Heart right ventricle (tissue), 16 donors: ENCODE measurements at places on chromosomes 7 and 10.
A peak's percentile ranks its signal among the peaks of the same experiment; 100 is the strongest.

GRCh38 chr7:134828361-134828760, 48.9 kb downstream of the CALD1 start:
- H3K4me3 ChIP-seq, result peak overlapping the region; percentile 15
- H3K27ac ChIP-seq, result peak overlapping the region; percentile 73
- H3K36me3 ChIP-seq, result no peaks in the 10 kb centered on the region
- H3K27me3 ChIP-seq, result no peaks in the 10 kb centered on the region
- no peak for DNase-seq

DNA sequence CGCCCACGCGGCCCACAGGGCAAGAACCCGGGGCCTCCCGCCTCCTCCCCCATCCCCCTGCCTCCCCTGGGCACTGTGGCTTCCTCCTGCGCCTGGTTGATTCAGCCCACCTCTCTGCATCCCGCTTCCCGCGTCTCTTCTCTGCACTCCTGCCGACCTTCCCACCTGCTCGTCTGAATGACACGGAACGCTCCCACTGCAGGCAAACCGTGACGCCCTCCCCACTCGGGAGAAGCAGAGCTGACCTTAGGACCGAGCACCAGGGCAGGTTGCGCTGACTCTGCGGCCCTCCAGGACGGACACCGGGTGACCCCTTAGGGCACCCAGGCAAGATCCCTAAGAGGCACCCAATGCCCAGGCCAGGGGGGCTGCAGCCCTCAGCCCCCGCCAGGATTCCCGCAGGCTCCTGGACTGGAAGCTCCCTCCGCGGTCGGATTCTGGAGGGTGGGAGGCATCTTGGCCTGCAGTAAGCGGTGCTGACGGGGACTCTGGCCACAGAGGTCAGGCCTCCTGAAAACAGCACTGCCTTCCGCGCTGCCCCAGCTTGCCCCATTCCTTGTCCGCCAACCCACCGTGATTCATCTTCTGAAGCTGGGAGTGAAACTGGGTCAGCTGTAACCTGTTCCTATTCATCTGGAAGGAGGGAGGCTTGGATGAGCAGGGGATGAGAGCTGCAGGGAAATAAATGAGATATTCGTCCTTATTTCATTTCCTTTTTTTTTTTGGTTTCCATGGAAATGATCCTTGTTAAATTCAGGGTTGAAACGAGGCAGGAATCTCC, 990 bp downstream of the CALML3 start:
- H3K4me1 ChIP-seq, result no peaks in the 10 kb centered on the region
- no peak overlapping the region for H3K27ac ChIP-seq
- no peaks in the 10 kb centered on the region for H3K36me3 ChIP-seq
- H3K27me3 ChIP-seq, result no peaks in the 10 kb centered on the region
- no peak overlapping the region for H3K4me3 ChIP-seq

DNA sequence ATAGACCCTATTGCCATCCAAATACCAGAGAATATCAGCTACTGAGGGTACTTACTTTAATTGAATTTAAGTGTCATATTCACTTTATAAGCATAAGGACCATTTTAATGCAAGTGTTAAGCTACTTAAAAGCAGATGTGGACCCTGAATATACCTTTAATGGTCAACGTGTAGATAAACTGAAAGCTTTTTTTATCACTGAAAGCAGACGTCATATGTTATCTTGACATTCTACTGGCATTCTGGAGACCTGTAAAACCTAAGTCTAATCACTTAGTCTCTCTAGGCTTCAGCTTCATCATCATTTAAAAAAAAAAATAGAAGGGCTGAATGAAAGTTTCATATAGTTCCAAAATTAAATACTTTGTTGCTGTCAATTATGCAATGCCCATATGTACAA, 116.5 kb downstream of the ELAPOR2 start:
- no peak for DNase-seq
- no peak overlapping the region for H3K4me3 ChIP-seq
- no peaks in the 10 kb centered on the region for H3K27me3 ChIP-seq
- no peaks in the 10 kb centered on the region for H3K4me1 ChIP-seq
- peaks cover 3% of the 10 kb centered on the region for H3K36me3 ChIP-seq
- no peak overlapping the region for H3K27ac ChIP-seq

- no peaks in the 10 kb centered on the region for H3K36me3 ChIP-seq
- no peak for DNase-seq
- H3K27me3 ChIP-seq, result no peaks in the 10 kb centered on the region
- H3K4me1 ChIP-seq, result no peaks in the 10 kb centered on the region
- H3K27ac ChIP-seq, result no peak overlapping the region
- no peak overlapping the region for H3K4me3 ChIP-seq
These were observed 106.9 kb upstream of the STK17A start for GRCh38 chr7:43475983-43476382.

- no peak overlapping the region for H3K4me3 ChIP-seq
- no peaks in the 10 kb centered on the region for H3K4me1 ChIP-seq
- no peaks in the 10 kb centered on the region for H3K36me3 ChIP-seq
- no peak overlapping the region for H3K27ac ChIP-seq
- peak; percentile 35 for DNase-seq
These were observed 379.2 kb downstream of the CALN1 start for GRCh38 chr7:72032934-72033333.

DNA sequence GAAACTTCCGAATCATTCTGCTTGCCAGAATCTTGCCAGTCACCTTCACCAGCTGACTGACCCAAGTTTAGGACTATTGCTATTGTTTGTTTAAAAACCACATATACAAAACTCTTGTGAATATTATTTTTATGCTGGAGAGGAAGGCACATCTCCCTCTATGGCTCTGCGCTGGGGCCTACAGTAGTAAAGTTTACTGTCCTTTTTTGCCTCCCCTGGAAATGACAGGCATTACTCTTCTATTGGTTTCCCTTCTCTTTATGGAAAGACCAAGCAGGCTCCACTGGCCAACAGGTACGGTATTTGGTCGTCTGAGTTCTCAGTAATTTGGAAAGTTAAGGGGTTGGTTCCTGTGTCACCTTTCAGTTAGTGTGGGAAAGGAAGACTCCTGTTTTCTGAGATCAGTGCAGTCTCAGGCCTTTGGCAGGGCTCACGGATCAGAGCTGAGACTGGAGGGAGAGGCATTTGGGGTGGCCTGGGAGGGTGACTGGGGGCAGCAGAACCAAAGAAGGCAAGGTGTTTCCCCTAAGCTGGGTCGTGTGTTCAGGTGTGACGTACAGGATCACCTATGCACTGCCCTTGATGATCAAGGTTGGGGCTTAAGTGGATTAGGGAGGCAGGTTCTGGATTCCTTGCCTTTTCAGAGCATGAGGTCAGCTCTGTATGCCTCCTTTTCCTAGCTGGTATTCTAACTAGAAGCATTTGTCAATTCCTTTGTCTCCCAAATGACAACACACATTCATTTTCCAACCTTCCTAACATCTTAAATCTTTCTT, 16.0 kb upstream of the KIF5B start:
- H3K27ac ChIP-seq, result no peak overlapping the region
- H3K4me1 ChIP-seq, result no peaks in the 10 kb centered on the region
- H3K4me3 ChIP-seq, result no peak overlapping the region
- no peak for DNase-seq

- H3K27ac ChIP-seq, result no peak overlapping the region
- H3K4me3 ChIP-seq, result no peak overlapping the region
- peaks cover 53% of the 10 kb centered on the region for H3K36me3 ChIP-seq
- no peak for DNase-seq
These were observed 40.2 kb downstream of the FBH1 start for GRCh38 chr10:5930272-5930671.

- no peaks in the 10 kb centered on the region for H3K4me1 ChIP-seq
- H3K27me3 ChIP-seq, result no peaks in the 10 kb centered on the region
- no peak for DNase-seq
- no peak overlapping the region for H3K4me3 ChIP-seq
- no peak overlapping the region for H3K27ac ChIP-seq
These were observed 995.2 kb downstream of the ANKRD7 start for GRCh38 chr7:119219663-119220062.

DNA sequence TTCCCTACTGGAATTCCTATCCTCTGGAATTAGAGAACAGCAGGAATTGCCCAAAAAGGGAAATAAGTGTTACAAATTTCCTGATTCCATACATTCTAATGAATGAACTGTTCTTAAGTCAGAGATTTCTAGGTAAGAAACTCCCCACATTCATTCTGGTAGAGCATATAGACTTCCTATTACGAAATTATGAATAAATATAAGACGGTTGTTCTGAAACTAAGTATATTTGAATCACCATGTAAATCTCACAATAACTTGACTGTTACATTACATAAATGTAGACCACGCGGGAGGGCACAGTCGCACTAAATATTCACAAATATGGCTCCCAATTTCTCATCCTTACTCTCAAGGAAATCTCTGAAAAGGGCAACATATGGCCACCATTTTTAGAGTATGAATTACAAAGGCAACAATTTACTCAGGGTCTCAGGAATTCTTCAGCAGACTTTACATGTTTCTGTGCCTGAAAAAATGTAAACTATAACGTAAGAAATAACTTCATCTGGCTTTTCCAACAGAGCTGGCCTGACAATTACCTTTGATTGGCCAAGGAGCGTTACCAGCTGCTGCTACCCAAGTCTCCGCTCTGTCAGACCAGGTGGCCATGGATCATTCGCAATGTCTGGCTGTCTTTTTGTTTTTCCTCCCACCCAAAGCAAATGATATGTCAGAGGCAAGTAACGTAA, 115.8 kb downstream of the MPP7 start:
- no peak overlapping the region for H3K4me3 ChIP-seq
- H3K27ac ChIP-seq, result no peak overlapping the region
- no peaks in the 10 kb centered on the region for H3K36me3 ChIP-seq
- no peak for DNase-seq
- H3K4me1 ChIP-seq, result no peaks in the 10 kb centered on the region
- no peaks in the 10 kb centered on the region for H3K27me3 ChIP-seq

- peaks cover 94% of the 10 kb centered on the region for H3K36me3 ChIP-seq
- no peaks in the 10 kb centered on the region for H3K27me3 ChIP-seq
- no peak for DNase-seq
- no peaks in the 10 kb centered on the region for H3K4me1 ChIP-seq
- H3K27ac ChIP-seq, result no peak overlapping the region
These were observed 12.2 kb downstream of the BHLHA15 start for GRCh38 chr7:98223351-98223897.

DNA sequence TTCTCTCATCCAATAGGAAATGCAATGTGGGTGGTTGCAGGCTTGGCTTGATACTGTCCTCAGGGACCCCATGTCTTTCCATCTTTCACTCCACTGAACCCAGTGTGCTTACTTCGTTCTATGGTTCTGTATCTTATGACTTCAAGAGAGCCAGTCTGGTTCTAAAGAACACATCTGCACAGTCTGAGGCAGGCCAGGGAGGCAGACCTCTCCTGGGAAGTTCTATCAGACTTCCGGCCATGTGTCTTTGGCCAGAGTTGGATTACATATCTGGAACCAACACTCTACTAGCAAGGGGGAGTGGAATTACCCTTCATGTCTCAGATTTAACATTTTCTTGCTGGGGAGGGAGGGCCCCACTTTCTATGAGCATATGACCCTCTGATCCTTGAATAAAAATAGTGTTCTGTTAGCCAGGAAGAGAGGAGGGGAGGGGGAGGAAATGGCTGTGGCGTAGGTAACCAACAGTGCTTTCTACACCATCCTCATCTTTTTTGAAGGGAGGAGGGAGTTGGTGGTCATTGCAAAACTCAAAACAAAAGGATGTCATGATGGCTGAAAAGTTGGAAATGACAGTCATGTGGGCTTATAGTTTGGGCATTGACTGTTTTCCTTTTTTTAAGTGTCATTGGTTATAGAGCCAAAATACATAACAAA, 370.2 kb downstream of the GATA3 start:
- no peak overlapping the region for H3K27ac ChIP-seq
- H3K4me3 ChIP-seq, result no peak overlapping the region
- no peaks in the 10 kb centered on the region for H3K36me3 ChIP-seq
- H3K27me3 ChIP-seq, result no peaks in the 10 kb centered on the region
- no peak for DNase-seq

DNA sequence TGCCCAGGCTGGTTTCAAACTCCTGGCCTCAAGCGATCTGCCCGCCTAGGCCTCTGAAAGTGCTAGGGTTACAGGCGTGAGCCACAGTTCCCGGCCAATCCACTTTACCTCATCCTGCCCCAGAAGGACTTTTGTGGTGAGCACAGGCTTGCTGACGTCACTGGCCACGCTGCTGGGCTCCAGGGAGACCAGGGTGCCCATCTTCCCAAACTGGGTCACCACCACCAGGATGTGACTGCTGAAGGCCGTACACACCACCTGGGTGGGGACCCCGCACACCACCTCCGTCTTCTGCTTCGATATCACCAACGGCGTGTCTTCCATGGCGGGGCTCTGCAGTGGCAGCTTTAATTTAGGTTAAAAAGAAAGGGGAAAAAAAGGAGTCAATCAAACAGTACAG, 816 bp downstream of the PSMG3 start:
- H3K27ac ChIP-seq, result no peak overlapping the region
- peaks cover 27% of the 10 kb centered on the region for H3K36me3 ChIP-seq
- no peak for DNase-seq

- H3K27ac ChIP-seq, result no peak overlapping the region
- H3K27me3 ChIP-seq, result no peaks in the 10 kb centered on the region
- H3K4me3 ChIP-seq, result no peak overlapping the region
- peaks cover 13% of the 10 kb centered on the region for H3K4me1 ChIP-seq
These were observed 84.1 kb downstream of the NKX6-2 start for GRCh38 chr10:132701846-132702190.

GRCh38 chr10:103181244-103181643, 11.8 kb downstream of the NT5C2 start:
- H3K4me3 ChIP-seq, result no peak overlapping the region
- no peaks in the 10 kb centered on the region for H3K27me3 ChIP-seq
- H3K36me3 ChIP-seq, result no peaks in the 10 kb centered on the region
- H3K4me1 ChIP-seq, result peaks cover 75% of the 10 kb centered on the region
- H3K27ac ChIP-seq, result peak overlapping the region; percentile 52
- no peak for DNase-seq

- no peaks in the 10 kb centered on the region for H3K36me3 ChIP-seq
- peaks cover 7% of the 10 kb centered on the region for H3K4me1 ChIP-seq
- H3K4me3 ChIP-seq, result no peak overlapping the region
- H3K27me3 ChIP-seq, result no peaks in the 10 kb centered on the region
These were observed 345.0 kb downstream of the SORCS1 start for GRCh38 chr10:106819490-106819889.

DNA sequence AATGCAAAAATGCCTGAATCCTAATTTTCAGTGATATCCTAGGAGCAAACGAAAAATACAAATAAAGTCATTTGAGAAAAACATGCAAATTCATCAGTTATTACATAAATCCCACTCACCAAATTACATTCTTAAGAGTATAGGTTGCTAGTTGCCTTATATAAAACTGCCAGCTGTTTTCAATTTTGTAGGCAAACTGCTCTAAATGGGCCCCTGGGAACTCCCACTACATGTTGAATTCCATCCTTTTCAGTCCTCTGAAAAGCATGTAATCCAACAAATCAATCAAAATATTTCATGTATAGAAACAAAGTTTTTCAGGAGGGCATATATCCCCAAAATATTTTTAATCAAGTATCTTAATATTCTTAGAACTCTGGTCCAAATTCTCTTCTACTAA, 2.1 kb upstream of the JMJD1C start:
- H3K36me3 ChIP-seq, result no peaks in the 10 kb centered on the region
- H3K27me3 ChIP-seq, result no peaks in the 10 kb centered on the region
- H3K27ac ChIP-seq, result no peak overlapping the region
